ENCODE measurements at places on chromosomes 2 and 18. TPM values are rescaled to one million over a fixed set of nuclear protein-coding genes. Genes with fewer than 3 reads are reported as not detected.

GRCh38 chr2:24123922-24124580, 782 bp downstream of the FAM228B start:
- DNase-seq, result no peak

SCG2 gene
- total RNA-seq, result 0.56 TPM

- no peak for DNase-seq
Measured at GRCh38 chr2:223909001-223909741, 36.0 kb downstream of the WDFY1 start.

MAPK4 gene
- not detected for total RNA-seq

ERBB4 gene
- total RNA-seq, result 3.4 TPM

DNA sequence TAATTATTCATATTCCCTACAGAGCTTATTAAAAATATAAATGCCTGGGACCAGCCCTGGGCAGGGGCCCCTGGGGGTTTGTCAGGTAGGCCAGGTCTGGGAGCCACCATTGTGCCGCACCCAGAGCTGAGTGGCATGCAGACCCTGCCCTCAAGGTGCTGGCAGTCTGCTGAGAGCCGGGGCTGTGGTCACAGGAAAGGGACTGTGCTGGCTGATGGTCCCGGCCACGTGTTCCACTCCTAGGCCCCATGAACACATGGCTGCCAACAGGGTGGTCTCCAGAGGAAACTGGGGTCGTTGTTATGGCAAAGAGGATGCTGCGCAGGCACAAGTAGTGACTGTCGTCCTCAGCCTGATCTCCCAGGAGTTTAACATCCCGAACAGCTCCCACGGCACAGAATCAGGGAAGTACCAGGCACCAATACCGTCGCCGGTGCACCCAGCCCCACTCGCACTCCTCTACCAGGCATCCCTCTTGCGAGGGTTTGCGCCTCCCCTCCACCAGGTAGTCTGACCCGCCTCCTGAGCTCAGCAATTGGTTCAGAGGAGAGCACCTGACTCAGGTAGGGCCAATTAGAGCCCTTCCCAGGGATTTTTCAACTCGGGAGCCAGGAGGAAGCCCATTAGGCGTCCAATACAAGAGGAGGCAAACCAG, 39.2 kb upstream of the BIN1 start:
- DNase-seq, result no peak

DNA sequence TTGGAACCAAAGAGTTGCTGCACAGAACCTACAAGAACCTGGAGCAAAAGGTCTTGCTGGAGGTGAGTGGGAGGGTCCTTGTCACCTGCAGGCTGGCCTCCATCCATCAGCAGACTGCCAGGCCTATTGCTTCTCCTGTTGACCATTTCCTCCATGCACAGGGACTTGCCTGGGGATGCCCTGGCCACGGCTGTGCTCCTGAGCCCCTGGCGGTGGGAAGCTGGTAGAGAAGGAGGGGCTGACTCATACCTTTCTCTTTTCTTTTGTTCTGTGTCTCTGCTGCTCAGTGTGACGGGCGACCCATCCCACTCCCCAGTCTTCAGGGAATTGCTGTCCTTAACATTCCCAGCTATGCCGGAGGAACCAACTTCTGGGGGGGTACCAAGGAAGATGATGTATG, 102.6 kb downstream of the DGKD start:
- DNase-seq, result no peak

DNMT3A gene
- total RNA-seq, result 9.8 TPM

C2orf66 gene
- 8.1 TPM for total RNA-seq

DNA sequence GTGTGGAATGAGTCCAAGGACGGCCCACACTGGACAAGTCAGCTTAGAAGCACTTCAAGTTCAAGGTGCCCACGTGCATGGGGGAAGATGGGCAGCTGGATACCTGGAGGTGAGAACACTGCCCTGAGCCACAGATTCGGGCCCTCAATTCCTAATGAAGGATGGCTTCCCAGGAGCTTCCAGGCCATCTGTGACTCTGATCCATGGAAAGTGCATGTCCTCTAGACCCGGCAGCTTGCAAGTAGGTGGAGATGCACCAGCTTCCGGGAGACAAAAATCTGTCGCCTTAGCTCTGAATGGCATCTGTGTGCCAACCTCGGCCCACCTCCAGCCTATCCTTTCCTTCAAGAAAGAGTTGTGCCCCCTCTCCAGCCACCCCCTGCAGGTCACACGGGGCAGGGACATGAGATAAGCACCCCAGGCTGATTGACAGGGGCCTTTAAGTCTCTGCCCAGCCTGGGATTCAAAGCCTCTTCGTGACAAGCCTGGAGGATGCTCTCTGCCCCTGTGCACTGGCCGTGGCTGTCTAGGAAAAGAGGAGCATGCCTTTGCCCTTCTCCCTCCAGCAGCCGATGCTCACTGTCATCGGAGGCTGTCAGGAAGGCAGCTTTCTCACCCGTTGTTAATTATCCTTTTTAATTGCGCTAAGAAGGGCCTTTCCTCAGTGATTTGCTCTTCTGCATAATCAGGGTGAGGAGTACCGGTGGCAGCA, 65.5 kb downstream of the BIN1 start:
- no peak for DNase-seq
